ENCODE measurements at places on chromosomes 3 and 15.

DNA sequence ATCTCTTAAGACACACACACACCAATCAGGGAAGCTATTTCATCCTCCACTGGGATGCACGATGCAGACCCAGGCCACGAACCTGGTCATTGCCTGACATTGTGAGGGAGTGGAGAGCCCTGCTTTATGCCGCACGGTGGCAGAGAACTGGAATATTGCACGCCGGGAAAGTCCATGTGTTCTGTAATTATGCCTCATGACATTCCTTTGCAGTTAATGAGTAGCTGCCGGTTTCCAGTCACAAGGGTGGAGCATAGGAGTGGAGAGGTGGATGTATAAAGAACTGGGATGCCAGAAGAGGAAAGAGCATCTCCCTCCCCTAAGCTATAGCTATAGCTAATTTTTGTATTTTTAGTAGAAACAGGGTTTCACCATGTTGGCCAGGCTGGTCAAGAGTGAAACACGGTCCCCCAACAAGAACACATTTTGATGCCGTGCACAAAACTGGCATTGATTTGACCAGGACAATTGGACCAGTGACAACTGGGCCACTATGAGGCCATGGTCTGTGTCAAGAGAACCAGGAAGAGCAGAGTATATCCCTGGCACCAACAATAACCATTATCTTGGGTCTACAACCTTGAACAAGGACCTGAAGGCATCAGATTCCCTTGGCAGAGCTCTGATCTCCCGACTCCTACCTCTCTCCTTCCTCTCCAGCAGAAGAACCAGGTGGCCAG, 51.4 kb downstream of the SH3BP5 start:
- DNase-seq, result no peak

GRCh38 chr3:151225040-151225975, 22.3 kb upstream of the GPR171 start:
- DNase-seq, result no peak

DNA sequence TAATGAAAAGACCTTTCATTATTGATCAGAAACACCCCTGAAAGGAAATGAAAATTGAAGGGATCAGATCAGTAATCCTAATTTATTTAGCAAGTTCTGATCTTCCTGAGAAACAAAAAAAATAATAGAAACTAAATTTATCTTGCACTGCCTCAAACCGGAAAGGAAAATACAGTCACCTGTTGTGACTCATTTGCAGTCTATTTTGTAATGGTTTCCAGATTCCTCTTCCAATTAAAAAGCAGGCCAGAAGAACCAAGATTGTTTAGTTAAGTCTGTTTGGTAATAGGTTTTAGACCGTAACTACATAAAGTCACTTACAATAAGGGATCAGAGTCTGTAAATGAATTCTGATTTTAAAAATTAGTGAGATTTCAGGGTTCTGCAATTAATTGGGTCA, 49.7 kb upstream of the ATOSA start:
- no peak for DNase-seq

- DNase-seq, result no peak
These were observed 106.2 kb downstream of the DGKG start for GRCh38 chr3:186255703-186256331.

DNA sequence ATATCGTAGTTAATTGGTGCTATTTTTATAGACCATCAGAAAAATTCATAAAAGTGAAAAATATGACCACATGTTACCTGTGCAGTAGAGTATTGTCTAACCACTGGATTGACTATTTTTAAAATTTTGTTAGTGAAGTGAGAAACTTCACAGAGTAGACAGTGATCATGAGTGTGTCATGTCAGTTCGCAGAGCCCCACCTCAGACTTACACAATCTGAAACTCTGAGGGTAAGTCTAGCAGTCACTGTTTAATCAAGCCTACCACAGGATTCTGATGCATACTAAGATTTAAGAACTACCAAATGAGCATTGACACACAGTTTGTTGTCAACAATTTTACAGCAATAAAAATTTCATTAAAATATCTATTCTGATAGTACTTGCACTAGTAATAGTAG, 552.9 kb upstream of the SUCLG2 start:
- no peak for DNase-seq

- DNase-seq, result no peak
These were observed 54.2 kb upstream of the SEMA6D start for GRCh38 chr15:47663101-47663500.

DNA sequence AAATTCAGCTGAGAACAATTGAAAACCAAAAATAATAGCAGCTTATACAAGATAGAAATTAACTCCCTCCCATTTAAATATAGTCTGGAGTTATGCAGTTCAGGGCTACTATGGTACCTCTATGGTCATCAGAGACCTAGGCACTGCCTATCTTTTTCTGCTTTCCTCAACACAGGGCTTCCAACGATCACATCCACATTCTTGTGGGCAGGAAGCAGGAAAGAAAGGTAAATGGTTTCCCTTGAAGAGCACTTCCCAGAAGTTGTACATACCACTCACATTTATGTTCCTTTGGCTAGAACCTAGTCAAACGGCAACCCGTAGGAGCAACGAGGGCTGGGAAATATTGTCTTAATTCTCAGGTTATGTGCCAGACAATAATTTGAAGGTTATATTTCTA, 197.7 kb upstream of the PRICKLE2 start:
- no peak for DNase-seq

GRCh38 chr3:120745466-120745865, 2.9 kb downstream of the GTF2E1 start:
- no peak for DNase-seq

- no peak for DNase-seq
These were observed 96.0 kb downstream of the IQSEC1 start for GRCh38 chr3:12977117-12977808.

DNA sequence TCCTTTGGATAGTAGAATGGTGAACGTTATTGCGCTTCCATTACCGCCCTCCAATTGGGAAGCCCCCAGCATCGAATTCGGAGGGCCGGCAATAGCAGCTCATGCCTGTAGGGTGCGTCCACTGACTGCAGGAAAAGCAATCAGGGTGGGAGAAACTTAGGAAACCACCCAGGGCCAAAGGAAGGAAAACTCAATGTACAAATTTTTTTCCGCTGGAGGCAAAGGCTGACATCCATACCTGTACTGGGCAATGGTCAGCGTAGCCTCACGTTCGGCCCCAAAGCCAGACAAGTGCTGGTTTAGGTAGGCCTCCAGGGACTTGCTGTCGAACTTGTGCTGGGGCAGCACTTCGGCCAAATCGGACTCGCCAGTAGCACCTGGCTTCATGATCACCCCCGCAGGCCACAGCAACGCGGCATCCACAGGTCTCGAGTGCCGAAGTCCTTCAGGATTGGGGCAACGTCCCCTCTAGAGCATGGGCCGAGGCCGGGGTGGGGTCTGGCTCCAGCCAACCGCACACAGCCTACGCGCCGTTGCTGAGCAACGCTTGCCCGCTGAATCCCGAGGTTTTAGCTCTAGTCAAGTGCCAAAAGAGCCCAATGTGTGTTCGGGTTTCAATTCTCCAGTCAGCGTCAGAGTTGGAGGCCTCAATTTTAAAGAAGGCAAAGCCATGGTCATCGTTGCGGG, at the start of gene ACAD11:
TSS of gene ACAD11 (minus strand) at position 445 of the 687 bp plus-strand sequence. CDS start at position 387, 58 bp downstream.
- no peak for DNase-seq

DNA sequence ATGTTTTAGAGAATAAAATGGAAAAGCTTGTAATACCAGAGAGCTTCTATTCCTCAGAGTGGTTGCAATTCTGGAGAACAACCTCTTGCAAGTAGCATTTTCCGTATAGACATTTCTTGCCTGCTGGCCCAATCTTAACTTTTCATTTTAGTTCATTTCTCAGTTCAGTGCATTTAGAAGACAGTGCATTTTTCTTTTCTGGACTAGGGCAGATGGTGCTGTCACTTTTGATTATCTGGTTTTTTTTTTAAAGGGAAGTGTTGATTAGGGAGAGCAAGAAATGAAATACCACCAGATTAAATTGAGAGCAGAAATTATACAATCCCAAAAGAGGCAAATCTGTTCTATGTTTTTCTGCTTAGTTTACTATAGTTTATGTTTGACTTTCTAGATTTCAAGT, 172.7 kb downstream of the GHSR start:
- no peak for DNase-seq

GRCh38 chr3:171363202-171363601, 97.0 kb downstream of the TNIK start:
- no peak for DNase-seq

GRCh38 chr3:116716490-116716889, 6.9 kb downstream of the TUSC7 start:
- DNase-seq, result no peak

DNA sequence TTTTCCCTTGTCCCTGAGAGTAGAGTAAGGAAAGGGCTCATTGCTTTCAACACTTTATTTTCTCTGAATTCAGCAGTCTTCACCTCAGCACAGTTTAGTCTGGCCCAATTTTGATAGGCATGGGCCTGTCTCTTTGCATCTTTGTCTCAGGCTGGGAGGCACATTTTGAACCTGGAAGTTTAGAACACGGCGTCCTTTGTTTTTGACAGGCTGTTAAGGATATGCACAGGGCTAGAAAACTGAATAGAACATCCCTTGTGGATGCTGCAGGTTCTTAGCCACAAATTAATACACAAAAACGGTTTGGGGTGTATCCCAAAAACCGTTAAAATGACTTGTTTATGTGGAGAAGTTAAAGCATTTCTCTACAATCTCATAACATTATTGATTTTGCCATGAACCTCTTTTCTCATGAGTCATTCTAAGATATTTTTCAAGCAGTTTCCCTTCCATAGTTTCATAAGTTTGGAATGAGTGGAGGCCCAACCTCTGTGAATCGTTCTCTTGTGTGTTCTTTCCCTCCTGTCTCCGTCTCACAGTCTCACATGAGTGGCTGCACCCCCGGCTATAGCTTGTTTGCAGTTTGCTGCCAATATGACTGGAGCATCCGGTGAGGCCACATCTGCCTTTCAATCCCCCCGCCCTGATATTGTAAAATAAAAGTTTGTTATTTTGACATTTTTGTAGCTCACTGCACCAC, 192.9 kb upstream of the EIF1B start:
- DNase-seq, result peak; percentile 44

DNA sequence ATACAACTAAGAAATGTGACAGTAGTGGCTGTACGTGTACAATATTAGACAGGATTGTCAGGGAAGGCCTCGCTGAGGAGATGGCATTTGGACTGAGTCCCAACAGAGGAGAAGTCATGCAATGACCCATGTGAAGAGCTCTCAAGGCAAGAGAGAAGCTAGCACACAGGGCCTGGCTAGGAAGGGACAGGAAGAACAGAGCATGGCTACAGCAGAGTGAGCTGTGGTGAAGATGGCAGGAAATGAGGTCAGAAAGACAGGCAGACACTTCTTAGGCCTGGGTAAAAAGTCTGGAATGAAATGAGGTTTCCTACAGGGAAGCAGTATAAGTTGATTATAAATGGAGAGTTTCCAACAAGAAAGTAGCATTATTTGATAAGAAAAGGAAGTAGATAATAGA, 33.2 kb upstream of the LEKR1 start:
- no peak for DNase-seq

- no peak for DNase-seq
These were observed 28.9 kb downstream of the POPDC2 start for GRCh38 chr3:119631516-119631915.

GRCh38 chr3:170876537-170876936, 6.5 kb upstream of the RPL22L1 start:
- no peak for DNase-seq

DNA sequence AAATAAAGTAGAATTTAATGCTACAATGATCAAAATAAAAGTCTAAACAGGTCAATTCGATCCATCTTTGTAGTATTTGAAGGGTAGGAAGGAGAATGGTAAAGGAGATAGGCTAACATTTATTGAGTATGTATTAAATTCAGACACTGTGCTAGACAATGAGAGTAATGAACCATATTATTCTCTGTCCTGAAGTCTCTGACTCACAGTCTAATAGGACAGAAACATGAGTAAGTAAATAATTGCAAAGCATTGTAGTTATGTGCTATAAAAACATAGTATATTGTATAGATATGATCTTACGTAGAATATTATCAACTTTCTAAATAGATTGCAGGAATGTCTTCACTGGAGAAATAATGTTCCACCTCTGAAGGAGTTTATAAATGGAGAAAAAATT, 64.5 kb downstream of the MDFIC2 start:
- DNase-seq, result no peak

- DNase-seq, result no peak
These were observed 538.5 kb upstream of the NECTIN3 start for GRCh38 chr3:110533089-110533488.

DNA sequence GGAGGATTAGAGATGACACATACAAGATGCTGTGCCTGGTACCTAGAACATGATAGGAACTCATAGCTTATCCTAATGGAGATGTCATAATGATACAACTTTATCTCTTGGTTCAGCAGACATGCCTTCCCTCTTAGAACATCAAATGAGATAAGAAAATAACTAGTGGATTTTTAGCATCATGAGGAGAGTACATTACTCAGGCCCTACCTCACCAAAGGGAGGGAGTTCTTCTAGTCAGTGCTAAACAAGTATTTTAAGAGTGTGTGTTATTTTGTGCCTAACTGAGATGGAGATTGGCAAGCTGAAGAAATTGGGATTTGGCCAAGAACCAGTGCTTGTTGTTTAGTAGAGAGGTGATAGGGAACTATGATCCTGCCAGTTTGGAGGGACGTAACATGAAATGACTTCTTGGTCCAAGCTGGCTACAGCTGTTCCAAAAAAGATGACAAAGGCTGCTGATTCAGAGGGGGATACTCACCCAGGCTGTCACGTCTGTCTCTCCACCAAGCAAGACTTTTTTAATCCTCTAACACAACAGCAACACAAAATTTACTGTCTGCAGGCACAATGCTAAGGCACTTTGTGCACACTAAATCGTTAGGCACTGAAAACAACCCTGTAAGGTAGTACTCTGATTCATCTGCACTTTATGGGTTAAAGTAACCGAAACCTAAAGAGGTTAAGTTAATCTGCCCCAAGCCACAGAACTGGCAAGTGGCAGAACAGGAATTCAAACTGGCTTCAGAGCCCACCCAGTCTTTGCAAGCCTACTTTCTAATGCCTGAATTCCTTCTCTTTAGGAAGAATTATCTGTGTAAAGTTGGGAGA, 126.5 kb downstream of the CMSS1 start:
- DNase-seq, result no peak

- DNase-seq, result no peak
These were observed 533 bp upstream of the OCA2 start for GRCh38 chr15:28099555-28100140.

DNA sequence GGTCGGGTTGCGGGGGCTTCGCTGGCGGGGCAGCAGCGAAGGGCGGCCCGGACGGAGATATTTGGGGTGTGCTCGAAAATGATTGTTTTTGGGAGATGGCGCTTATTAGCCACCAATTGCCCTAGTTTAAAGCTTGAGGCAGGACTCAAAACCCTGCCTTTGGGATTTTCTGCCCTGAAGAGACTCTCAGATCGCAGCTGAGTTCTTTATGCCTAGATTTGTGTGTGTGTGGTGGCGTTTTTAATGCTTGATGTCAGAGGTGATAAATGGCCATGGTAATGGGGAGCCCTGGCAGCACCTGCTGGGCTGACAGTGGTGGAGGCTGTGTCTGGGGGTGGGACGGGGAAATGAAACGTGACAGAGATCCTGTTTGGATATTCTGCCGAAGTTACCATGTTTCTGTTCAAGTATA, 604 bp downstream of the KCTD6 start:
- DNase-seq, result no peak
